ENCODE measurements at places on chromosomes 2 and 18.

DNA sequence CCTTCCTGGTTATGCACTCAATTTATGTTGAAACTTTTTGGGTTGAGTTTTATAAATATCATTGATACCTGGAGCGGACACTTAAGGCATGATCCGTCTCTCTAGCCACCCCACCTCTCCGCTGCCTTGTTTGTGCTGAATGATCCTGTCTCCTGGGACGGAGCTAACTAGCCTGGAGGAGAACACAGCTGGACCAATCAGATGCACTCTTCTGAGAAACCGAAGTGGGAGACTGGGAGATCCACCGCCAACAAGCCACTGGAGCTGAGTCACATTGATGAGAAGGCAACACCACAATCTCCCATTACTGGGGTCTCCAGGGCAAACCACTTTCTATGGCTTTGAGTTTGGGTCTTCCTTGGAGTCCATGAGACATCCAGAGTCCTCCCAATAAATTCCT lies 29.3 kb downstream of the CYP26B1 start:
- DNase-seq: no peak

DNA sequence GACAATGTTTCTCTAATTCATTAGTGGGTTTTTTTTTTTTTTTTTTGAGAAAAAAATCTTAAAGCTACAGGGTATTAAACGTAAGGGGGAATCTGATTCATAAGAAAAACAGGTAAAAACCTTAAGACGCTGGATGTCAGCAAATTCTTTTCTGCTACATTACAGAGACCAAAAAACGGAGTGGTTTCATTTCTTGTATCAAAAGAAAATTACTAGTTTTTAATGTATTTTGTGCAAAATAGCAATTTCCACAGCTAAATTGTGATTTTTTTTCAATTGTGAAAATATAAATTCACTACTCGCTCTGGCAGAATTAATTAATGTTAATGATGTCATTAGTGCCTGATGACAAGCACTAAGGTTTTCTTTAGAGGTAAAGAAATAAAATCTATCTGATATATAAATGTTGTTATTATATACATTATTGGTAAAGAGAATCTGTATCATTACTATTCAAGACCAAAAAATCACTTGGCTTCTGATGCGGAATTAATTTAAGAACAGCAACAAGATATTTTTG lies 9.9 kb downstream of the OTX1 start:
- DNase-seq: no peak

GRCh38 chr2:234559609-234560008 lies 62.7 kb upstream of the ARL4C start:
- DNase-seq: no peak

- no peak for DNase-seq
These were observed 14.7 kb downstream of the MREG start for GRCh38 chr2:215998636-215999035.

GRCh38 chr2:134170294-134170693 lies 83.6 kb upstream of the MGAT5 start:
- no peak for DNase-seq

GRCh38 chr2:128159437-128159836 lies 68.4 kb downstream of the UGGT1 start:
- no peak for DNase-seq

GRCh38 chr18:33356735-33357134 lies 83.8 kb downstream of the CCDC178 start:
- DNase-seq: no peak

DNA sequence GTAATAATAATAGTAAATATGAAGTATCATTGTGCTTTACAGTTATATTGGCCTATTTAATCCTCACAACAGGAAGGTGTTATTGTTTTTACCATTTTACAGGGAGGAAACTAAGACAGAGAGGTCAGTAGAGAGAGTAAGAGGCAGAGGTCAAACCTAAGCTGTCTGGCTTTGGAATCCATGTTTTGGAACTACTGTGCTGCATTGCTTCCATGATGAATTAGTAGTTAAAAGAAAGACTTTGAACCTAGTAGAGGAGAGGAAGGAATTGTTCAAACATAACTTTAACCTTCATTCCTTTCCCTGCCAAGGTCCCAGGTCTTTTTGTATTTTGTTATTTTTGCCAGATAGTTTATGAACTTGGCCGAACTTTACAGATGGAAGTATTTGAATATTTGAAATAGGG lies 80.9 kb downstream of the PHLPP1 start:
- no peak for DNase-seq

- DNase-seq: no peak
These were observed 366.0 kb downstream of the LRATD1 start for GRCh38 chr2:14998546-14998945.

GRCh38 chr2:172985139-172985892 lies 90.3 kb upstream of the MAP3K20 start:
- no peak for DNase-seq

DNA sequence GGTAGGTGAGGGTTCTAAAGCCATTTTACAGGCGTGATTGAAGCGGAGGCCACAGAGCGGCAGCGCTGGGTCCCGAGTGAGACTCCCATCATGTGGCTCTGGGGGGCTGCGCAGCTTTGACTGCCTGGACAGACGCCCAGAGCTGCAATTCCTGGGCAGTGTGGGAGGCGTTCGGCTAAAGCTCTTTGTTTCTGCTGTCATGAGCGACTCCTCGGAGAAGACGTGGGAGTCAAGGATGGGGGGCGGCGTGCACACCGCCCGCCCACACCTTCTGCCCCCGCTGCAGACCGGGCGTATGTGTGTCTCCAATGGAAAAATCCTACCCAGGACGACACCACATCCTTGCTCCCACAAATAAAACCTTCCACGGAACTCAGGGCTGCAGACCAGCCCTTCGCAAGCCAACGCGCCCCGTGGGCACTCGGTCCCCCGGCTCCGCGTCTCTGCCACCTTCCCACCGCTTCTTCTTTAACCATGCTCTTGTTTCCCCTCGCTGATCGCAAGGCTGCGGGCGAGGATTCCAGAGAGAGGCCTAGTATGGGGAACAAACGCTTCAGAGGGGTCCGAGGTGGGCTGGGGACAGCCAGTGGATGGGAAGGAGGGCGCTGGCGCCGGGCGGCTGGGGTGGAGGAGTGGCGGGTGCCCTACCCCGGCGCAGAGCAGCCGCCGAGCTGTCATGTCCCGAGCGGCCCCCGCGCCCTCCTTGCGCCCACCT lies 680 bp upstream of the LBH start:
- DNase-seq: no peak

DNA sequence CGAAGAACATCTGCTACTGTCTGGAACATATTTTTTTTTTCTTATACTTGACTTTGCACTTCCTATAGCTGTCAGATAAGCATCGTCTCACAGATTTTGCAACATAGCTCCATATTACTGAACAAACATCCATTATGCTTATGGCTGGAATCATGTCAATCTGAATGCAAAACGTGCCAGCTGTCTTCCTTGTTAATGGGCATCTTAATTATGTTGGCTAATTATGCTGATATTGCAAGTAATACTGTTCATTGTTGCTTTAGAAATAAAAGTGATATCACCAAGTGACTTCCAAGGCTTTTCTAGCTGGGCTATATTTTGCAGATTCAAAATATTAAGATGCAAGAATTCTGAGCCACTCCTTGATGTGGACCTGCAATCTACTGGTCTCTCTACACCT lies 176.8 kb downstream of the ARL4C start:
- DNase-seq: no peak

DNA sequence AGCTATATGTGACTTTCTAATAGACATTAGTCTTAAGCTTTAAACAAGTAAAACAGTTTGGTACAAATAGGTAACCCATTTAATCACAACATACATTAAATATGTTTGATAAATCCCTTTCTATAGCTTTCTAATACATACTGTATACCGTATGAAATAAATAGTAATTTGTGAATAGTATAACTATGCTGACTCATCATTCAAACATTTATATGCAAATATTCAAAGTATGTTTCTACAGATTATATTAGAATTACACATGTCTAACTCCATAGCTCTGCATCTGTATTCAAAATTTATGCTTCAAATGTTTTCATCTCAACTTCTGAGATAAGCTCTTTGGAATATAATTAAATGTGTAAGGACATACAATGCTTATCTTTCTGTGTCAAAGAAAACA lies 142.7 kb upstream of the ZNF804A start:
- DNase-seq: no peak

DNA sequence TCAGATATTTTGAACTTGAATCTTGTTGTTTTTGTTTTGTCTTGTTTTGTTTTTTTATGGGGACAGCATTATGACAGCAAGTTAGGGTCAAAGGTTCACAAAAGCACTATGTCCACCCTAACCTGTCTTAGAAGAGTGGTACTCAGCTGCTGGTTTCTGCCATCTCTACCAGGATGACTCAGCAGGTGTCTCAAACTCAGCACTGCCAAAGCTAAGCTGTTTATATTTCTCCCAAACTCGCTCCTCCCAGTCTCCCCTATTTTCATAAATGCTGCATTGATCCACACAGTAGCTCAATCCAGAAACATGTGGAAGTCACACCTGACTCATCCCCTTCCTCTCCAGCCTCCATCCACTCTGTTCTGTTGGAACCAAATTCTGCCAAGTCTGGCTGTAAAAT lies 134.9 kb downstream of the ZBTB7C start:
- no peak for DNase-seq

GRCh38 chr18:62518460-62519375 lies 4.1 kb upstream of the ZCCHC2 start:
- no peak for DNase-seq

DNA sequence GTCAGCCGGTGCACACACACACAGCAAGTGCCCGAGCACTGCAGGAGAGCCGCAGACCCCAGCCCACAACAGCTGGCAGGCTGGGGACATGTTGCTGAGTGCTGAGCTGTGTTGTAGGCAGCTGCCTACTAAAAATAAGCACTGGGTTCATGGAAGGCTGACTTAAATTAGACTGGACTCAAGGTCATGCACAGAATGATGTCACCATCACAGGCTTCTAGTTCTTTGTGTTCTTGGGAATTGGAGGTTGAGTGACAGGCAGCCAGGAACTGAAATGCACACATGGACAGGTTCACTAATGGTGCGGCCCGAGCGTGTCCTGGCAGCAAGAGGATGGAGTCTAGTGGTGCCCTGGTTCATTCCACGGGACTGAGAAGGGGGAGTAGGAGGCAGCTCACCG lies 71.3 kb downstream of the VWA3B start:
- no peak for DNase-seq

GRCh38 chr2:180405520-180405919 lies 398.4 kb upstream of the CWC22 start:
- DNase-seq: no peak

DNA sequence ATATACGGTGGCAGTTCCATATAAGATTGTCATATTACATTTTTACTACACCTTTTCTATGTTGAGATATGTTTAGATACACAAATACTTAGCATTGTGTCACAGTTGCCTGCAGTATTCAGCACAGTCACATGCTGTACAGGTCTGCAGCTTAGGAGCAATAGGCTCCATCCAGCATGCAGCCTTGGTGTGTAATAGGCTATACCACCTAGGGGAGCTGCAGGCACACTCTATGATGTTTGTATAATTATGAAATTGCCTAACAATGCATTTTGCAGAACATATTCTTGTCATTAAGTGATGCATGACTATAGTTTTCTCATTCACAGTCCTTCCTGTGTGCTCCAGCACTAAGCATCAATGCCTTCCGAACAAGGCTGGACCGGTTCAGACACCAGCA lies 133.4 kb downstream of the NDUFA10 start:
- DNase-seq: no peak

GRCh38 chr2:190582736-190583506 lies 48.4 kb upstream of the NEMP2 start:
- no peak for DNase-seq

DNA sequence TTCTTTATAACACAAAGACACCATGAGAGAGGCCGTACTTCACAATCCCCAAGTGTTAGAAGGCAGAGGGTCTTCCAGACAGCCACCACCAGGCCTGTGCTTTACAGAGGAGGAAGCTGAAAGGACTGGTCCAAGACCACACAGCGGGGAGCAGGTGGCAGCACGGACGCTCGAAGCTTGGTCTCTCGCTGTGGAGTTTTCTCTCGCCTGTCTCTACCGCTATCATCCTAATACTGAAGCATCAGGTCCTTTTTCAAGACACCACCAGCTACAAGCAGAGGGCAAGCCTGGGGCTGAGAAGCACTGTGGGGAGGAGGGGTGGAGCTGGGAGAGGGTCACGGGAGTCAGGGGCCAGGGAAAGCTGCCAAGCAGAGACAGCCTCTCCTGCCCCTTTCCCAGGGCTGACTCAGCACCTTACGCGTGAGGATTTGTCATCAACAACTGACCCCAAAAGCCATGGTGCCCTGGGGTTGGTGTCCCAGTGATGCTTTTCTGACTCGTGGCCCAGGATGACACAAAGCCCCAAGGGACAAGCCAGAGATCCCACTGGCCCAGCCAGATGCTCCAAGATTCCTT lies 31.9 kb upstream of the FOSL2 start:
- DNase-seq: no peak

DNA sequence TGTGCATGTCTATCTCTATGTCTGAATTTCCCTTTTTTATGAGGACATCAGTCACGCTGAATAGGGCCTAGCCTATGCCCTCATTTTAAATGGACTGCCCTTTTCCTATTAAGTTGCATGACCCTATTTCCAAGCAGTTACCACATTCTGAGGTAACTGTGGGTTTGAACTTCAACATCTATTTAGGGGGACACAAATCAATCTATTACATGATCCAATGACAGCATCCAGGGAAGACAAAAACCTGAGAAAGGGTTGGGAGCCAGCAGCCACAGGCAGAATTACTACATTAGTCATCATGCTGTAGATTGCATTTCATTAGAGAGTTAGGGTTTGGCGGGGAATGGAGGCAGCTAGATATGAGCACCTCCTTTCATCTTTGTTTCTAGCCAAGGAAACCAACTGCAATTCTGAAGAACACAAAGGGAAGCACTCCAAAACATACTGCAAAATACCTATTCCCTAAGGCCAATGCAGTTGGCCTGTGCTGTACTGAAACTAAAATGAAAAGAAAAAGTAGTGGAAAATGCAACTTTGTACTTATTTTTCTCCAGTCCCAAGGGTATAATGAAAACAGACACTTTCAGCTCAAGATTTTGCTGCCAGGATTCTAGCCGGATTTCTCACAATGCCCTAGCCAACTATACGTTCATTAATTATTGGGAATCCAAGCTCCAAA lies 40.4 kb upstream of the C1D start:
- no peak for DNase-seq

All from NCI-H2171 (cell line).